ENCODE measurements at places on chromosomes 7 and 10.

GRCh38 chr7:20301311-20301939, 29.3 kb upstream of the ITGB8 start:
- DNase-seq, result no peak

GRCh38 chr10:11140963-11141362, 123.3 kb downstream of the CELF2 start:
- no peak for DNase-seq

GRCh38 chr7:103149808-103150180, 895 bp upstream of the NAPEPLD start:
- no peak for DNase-seq

GRCh38 chr10:62253704-62254103, 14.9 kb downstream of the RTKN2 start:
- no peak for DNase-seq

DNA sequence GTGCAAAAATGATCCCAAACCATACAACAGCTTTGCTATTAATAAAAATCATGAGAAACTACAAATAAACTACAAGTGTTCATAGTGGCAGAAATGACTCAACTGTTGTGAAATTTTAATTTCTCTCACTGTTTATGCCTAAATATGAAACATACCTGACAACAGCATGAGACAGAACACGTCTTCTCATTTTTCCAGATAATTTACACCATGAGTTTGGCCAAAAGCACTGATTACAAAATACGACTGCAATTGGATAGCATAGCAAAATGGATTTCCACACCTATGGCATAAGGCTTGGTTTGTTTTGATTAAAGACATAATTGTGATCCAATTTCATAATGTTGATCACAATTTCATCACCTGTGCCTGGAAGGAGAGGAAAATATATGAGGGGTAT, 608.6 kb downstream of the GATA3 start:
- no peak for DNase-seq

GRCh38 chr7:87877366-87878040, 1.2 kb downstream of the DBF4 start:
- no peak for DNase-seq

GRCh38 chr7:76086070-76086469, 38.2 kb downstream of the MDH2 start:
- no peak for DNase-seq

DNA sequence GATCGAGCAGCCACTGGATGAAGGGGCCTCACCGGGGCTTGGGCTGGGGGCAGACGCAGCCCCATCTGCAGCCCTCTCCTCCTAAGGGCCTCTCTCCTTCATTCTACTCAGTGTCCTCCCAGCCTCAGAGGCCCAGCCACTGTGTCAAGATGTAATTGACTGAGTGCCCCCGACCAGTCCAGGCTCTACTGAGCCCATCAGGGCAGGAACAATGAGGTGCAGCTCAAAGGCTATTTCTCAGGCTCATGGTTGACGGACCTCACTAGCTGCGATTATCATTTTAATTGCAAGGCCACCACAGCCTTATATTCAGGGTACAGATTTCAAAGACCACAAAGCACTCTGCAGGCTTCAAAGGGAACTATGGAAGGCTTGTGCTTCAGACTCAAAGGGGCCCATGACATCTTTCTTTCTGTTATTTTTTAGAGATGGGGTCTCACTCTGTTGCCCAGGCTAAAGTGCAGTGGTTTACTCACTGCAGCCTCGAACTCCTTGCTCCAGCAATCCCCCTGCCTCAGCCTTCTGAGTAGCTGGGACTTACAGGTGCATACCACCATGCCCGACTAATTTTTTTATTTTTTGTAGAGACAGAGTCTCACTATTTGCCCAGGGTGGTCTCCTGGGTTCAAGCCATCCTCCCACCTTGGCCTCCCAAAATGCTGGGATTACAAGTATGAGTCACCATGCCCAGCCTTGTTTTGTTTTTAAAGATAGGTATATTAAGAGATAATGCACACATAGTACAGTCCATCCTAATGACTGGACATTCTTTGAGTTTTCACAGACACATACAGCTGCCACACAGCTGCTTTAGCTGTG, 23.7 kb downstream of the SLC29A3 start:
- no peak for DNase-seq
